ENCODE measurements at places on chromosomes 3 and 15.

GRCh38 chr3:159458010-159458409 lies 530.6 kb upstream of the IL12A start:
- DNase-seq: no peak

GRCh38 chr3:148078658-148079057 lies 619.0 kb upstream of the AGTR1 start:
- no peak for DNase-seq

DNA sequence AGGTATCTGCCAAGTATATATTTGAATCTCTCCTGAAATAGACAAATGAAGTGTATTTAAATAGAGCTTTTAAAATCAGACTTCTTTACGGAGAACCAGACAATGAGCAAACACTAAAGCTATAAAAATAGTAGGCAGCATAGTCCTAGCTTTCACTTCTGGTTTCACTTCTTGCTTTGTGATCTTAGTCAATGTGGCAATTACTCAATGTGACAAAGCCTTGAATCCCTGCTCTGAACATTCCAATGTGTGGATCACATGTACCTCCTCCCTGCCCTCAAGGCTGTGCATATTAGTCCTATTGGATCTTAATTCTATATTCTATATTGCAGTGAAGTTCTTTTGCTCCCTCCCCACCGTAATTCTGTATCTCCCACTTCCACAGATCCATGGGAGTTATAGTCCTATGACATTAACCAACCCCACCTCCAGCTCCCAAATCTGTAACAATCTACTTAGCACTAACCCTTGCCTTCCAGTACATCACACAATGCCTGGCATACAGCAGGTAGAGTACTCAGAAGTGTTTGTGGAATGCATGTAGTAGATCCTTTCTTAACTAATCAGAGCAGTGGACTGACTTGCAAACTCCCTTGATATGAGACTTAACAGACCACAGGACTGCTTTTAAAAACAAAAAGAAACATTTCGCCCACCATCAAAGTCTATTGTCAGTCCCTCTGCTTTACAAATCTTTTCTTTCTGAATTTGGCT lies 24.3 kb upstream of the CP start:
- DNase-seq: no peak

GRCh38 chr3:184584464-184584891 lies 22.9 kb downstream of the EPHB3 start:
- DNase-seq: no peak

DNA sequence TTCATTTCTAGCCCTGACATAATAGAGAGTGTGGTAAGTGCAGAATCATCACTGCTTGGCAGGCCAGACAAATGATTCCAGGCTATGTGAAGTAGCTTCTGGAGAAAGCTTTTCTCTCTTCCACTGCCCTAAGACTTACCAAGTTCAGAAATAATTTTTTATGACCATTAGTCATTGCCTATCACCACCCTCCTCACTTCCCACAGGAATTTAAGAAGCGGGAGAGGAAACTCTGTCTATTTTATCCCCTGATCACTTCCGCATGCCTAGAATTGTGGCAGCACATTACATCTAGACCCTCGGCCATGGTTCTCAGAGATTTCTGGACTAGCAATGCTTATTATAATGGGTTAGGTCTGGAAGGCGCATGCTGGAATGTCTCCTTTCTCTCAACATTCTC lies 397.8 kb upstream of the NR2F2 start:
- no peak for DNase-seq

DNA sequence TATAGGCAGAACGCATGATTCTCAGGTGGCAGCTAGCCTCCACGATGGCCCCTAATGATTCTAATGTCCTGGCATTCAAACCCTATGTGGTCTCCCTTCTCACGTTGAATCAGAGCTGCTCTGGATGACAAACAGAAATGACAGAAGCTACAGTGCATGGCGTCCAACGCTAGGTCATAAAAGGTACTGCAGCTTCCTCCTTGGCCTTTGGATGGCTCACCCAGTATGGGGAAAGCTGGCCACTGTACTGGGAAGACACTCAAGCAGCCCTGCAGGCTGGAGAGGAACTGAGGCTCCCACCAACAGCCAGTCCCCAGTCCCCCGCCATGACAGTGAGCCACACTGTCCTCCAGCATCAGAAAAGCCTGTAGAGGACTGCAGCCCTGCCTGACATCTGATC lies 286.3 kb downstream of the FAM43A start:
- DNase-seq: no peak

DNA sequence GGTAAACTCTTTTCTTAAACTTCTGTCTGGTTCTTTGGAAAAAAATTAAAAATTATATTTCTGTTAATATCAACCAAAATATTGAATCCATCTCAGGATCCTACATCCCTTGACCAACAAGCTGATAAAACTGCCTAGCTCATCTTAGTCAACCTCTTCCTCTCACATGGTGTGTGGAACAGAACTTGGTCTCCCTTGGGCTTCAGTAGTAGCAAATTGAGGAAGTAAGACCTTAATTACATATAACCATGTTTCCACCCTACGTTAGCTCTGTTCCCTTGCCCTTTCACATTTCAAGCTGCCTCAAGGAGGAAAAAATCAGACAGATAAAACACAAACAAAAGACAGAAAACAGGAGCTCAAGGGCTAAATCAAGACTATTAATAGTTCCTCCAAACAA lies 116.4 kb downstream of the GREM1 start:
- no peak for DNase-seq

DNA sequence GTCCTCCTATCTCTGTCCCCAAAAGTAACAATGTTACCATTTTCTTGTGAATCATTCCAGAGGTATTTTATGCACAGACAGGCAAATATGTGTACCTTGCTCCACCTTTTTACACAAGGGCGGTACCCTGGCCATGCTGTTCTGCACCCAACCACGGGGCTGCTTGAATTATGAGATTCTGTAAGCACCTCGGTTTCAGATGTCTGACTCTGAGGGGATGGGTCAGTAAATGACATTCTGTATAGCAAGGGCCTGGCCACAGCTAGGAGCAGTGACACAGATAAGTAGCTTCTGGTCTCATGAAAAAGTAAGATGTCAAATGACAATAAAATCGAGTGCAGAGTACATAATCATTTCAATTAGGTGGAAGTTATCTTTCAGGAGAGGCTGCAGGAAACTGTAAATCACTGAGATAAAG lies 30.4 kb upstream of the FLNB start:
- no peak for DNase-seq

GRCh38 chr15:95134431-95135110 lies 903.2 kb downstream of the MCTP2 start:
- DNase-seq: no peak

GRCh38 chr3:157059661-157060060 lies 100.3 kb downstream of the CCNL1 start:
- no peak for DNase-seq

DNA sequence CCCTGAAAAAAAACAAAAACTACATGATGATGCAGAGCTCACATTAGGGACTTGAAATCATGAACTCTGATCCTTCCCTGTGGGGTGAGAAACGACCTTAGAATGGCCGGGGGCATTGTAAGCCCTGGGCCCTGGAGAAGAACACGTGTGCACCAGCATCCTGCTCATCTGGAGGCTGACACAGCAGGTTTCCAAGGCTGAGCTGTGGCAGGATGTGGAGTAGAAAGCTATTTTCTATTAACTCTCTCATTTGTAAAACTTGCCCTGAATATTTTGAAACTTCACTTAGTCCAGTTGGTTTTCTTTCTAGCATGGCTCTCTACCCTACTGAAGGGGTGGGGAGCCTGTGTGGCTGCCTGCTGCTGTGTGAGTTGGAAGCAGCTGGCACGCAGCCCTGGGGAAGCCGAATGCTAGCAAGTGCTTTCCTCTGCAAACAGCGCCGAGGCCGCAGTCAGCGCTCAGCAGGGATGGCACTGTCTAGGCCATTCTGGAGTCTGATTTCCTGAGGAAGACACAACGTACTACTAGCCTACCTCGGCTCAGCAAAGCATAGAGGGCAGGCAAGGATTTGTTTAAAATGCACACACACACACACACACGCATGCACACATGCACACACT lies 58.0 kb downstream of the GABRG3 start:
- DNase-seq: no peak

GRCh38 chr3:48180021-48180420 lies 8.2 kb downstream of the CDC25A start:
- no peak for DNase-seq

DNA sequence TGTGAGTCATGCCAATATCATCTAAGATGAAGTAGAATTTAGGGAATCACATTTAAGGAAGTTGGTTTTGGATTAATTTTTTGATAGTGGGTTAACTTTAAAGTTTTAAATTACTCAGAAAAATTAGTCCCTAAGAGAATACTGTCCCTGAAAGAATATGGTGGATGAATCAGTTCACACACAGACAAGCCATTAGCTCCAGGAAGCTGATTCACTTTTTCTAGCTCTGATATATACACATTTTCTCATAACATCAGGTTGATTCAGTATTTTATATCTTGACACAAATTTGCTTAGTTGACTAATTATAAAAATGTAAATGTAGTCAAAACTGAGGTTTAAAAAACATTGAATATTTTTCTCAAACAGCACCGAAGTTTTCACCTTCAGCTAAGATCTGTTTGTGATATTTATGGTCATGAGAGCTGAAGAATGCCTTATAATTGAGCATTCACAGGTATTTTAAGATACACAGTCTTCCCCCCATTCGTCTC lies 55.1 kb downstream of the MYH15 start:
- no peak for DNase-seq

DNA sequence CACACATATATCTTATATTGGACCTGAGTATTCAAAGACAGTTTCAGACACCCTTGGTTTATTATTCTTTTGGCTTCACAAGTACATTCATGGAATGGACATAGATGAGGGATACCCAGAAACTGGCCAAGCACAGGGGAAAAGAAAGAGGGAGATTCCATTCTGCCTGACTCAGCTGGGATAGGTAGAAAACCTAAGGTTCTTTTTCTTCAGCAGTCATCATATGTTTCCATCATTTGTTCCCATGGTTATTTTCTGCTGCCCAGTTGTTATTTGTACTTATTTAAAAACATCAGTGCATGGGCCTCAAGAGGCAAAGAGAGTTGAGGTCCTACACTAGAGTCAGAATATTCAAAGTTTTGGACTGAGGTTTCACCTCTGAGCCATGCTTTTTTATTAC lies 91.8 kb downstream of the FILIP1L start:
- DNase-seq: no peak

DNA sequence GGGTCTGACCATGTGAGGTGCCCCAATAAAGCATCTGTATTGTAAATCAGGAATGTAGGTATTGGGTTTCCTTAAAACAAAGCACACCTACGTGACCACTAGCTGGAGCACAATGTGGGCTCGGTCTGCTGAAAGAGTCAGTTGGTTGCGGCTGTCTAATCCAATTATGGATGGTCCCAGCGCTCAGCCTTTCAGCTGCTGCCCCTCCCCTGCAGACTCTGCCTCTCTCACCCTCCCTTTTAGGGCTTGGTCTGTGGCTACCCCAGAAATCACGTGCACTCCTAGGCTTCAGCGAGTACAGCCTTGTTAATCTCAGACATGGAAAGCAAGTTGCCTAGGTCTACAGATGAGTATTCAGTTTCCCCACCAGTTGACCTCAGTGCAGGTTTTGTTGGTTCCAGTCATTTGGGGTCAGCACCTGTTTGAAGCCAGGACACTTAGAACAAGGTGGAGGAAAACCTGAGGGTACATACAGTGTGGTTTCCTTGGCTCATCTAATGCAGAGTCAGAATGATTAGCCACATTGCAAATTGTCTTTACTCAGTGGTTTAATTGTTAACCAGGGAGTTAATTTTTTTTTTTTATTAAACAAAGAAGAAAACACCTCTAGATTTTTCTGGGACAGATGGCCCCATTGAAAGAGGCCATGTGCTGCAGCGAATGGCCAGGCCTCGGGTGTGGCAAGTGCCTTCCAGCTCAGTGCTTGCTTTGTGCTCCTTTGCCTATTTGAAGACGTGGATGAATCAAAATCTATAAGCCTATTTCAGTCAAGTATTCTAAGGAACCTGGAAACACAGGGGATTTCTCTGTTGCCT lies 137.7 kb downstream of the IGF1R start:
- no peak for DNase-seq

DNA sequence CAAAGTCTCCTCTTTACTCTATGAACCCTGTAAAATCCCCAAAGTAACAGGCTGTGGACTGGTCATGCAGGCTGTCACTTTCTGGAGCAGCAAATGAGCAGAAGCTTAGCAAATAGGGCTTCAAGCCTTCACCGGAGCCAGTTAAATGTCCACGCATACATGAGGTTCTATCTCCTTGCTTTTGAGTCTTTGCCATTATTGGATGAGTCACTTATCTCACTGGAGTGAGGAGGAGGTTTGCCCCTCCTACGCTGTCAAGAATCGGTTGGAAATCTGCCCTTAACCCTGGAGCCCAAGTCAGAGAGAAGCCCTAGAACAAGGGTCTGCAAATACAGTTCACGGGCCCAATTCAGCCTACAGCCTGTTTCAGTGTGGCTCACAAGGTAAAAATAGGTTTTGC lies 126.1 kb upstream of the CTNNB1 start:
- no peak for DNase-seq

GRCh38 chr15:31516440-31516839 lies 189.8 kb downstream of the KLF13 start:
- no peak for DNase-seq

DNA sequence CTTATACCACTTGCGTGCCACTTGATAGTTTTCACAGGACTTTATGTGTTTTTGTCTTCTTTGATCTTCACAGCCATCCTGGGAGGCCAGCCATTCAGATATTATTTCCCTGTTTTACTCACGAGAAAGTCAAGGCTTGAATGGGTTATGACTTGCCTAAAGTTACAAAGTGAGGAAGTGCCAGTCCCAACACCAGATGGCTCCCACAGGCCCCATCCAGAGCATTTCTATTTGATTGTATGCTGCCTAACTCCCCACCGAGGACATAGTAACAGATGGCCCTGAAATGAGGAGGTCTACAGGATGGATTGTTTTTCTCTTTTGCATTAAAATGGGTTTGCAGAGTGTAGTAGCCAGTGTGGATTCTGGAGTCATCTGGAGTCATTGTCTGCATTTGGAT lies 74.5 kb downstream of the SPTSSB start:
- DNase-seq: no peak

- DNase-seq: no peak
Measured at GRCh38 chr3:16401273-16401672, 112.2 kb downstream of the RFTN1 start.

DNA sequence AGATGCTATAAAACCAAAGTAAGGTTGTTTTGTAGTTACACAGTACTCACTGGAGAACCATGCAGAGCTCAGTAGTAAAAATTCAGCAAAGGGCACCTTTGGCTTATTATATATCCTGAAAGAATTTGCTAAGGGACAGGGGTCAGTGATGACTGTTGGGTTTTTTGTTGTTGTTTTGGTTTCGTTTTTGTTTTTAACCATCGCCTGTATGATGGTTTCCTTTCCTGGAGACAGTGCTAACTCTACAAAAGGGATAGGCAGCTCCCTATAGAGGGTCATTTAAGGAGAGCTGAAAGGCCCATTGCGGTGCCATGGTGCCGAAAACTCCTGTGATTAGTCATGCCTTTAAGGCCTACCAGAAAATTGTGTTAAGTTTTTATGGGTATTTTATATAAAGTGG lies 118.2 kb upstream of the GOLIM4 start:
- no peak for DNase-seq

Data from T-helper 2 cell treated with Interferon-gamma antibody and Interleukin-4, amounts not matched to agents 5 μg/mL and 100 μg/mL, for 36 hours (primary cell).